EL (cell line): ENCODE measurements at places on chromosomes 7 and 10.

GRCh38 chr7:143416565-143417149, 8.0 kb upstream of the EPHA1 start:
- peak; percentile 53 for DNase-seq

GRCh38 chr7:2781636-2782035, 62.5 kb downstream of the GNA12 start:
- DNase-seq: no peak

DNA sequence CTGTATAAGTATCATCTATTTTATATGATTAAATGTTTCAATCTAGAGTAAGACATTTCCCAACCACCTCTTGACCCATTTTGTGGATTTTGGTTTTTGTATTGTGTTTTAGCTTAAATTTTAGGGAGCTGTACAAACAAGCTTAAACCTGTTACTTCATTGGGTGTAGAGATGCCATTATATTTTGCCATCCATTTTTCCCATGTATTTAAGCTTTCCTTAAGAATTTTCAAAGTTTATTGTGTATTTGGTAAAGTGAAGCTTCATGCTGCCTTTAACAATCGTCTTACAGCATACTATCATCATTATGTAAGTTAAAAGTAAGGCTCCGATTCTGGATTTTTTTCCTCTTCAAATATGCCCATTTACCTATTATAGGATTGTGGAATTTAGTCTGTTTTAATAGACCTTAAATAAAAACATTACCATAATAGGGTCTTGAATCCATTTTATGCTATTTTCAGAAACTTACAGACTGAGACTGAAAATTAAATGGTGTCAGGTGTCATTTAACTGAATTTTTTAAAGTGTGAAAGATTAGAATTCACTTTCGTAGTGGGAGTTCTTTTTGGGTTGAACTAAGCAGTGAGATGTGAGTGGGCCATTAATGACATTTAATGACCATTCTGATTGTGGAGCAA, 2.2 kb downstream of the KMT2E start:
- DNase-seq: no peak

DNA sequence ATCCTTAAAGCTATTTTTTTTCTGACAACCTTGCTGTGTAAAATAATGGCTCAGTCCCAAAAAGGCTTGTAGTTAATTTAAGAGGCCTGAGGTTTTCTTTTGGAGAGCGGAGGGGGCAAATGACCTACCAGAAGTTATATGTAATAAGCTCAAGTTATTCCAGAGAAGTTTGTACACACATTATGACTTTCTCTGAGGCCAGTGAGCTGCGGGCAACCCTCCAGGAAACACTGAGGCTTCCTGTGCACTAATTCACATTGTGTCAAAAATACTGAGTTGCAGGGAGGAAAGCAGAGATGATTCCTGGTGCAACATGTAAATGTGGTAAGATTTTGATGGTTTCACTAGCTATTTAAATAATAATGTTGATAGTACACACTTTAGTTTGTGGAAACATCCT, 188.6 kb downstream of the DIP2C start:
- no peak for DNase-seq

DNA sequence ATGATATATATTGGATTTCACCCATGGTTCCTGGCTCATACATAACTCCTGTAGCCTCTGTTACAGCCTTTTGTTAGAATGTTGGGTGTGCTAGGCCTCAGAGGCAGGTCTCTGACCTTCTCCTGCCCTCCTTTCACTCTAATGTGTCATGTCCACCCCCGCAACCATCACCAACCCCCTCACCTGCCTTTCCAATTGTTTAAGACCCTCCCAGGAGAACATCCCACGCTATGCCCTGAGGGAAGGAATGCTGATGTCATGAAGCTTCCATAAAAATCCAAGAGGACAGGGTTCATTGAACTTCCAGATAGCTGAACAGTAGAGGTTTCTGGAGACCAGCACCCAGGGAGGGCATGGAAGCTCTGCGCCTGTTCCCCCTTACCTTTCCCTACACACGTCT, 30.8 kb upstream of the C10orf67 start:
- DNase-seq: peak; percentile 35

DNA sequence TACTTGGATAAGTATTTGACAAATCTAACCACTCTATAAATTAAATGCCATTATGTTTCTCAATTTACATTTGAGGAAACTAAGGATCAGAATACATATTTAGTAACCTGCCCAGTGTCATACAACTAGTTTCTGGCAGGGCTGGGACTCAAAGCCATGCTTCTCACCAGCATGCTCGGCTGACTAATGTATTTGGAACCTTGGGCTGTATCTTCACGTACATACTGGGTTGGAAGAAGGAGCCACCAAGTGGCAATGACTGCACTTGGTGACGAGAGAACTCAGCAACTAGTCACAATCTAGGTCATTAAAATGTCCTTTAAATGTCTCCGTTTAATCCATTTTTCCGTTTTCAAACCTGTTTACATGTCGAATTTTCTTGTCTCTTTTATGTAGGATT, 42.9 kb downstream of the CHRM2 start:
- DNase-seq: peak; percentile 50

DNA sequence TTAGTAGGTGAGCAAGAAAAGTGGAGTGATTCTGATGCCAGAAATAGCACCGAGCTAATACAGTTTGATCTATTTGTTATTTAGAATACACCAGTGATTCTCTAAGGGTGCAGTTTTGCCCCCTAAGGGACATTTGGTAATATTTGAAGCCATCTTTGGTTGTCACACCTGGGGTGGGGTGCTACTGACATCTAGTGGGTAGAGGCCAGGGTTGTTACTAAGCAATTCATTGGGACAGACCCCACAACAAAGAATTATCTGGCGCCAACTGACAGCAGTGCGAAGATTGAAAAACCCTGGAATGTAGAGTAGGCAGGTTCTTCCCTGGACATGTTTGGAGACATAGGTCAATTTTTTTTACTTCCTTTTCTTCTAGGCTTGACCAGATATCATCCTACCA, 14.6 kb downstream of the PALS2 start:
- DNase-seq: peak; percentile 9

DNA sequence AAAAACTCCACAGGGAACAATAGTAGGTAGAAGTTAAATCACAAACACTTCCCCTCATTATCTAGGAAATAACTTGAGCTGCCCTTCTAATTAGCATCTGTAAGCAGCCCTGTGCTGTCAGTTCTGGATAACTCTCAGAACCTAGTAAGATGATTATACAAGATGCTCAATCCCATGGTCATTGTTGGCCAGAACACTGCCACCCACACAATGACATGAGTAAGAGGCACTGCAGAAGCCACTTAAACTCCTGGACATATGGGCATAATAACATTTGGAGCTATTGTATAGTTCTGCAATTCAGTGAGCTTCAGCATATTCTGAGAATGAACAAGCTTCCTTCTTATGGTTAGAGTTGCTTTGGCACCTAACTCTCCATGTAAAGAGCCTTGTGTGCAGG, 153.8 kb downstream of the PLPP4 start:
- no peak for DNase-seq

DNA sequence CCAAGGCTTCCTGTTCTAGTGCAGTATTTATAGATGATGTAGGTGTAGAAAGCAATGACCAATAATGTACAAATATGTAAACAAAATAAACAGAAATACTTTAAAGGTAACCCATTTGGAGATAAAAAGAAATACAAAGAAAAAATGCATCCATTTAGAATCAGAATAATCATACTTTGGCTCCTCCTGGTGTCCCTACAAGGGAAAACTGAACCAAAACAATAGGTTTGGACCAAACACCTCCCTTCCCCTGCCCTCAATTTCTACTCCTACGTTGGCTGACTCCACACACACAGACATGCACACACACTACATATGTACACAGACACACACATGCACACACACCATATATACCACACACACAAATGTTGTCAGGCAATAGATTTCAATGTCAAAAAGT, 36.0 kb downstream of the C10orf143 start:
- no peak for DNase-seq

DNA sequence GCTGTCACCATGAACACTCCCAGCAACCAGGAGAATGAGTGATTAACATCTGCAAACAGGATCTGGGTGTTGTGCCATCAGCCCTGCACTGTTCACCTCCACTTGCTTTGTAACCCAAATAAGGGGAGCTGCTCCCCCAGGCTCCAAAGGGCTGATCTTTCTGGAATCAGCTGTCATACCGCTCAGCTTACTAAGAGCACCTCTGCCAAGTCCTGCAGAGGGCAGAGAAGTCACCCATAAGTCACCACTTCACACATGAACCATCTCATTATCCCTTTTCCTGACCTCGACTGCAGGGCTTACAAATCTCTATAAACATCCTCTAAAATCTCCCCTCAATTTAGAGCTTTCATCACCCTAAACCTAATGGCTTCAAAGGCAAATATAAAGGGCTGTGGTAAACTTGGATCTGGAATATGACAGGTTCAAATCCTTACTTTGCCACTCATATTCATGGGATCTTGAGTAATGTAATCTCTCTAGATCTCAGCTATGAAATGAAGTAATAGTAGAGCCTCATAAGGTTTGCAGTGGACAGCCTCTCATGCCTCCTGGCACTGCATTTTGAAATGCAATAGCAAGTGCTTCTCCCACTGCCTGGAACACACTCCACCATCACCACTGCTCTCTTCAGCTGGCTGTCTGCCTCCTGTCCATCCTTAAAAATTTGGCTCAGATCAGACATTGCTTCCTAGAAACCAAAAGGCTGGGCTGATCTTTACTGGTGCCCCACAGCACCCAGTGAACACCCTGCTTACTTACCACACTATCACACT, 38.8 kb downstream of the ERLIN1 start:
- peak; percentile 11 for DNase-seq

DNA sequence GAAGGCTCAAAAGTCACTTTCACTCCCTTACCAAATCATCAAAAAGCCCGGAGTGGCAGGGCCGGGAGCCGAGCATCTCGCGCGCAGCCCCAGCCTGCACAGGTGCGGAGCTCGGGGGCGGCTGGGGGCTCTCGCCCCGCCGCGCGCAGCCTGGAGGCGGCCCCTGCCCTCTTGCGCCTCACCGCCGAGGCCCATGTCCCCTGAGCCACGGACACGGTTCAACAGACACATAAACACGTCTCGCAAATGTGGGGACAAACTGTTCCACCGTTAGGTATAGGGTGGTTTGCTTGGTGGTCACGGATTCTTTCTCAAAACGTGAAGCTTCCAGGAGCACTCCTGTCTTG, 700 bp downstream of the GSAP start:
- peak; percentile 14 for DNase-seq

- DNase-seq: no peak
Observed at GRCh38 chr7:25828468-25828867, 323.5 kb upstream of the NFE2L3 start.

- no peak for DNase-seq
Observed at GRCh38 chr10:129780198-129780597, 183.9 kb downstream of the EBF3 start.

DNA sequence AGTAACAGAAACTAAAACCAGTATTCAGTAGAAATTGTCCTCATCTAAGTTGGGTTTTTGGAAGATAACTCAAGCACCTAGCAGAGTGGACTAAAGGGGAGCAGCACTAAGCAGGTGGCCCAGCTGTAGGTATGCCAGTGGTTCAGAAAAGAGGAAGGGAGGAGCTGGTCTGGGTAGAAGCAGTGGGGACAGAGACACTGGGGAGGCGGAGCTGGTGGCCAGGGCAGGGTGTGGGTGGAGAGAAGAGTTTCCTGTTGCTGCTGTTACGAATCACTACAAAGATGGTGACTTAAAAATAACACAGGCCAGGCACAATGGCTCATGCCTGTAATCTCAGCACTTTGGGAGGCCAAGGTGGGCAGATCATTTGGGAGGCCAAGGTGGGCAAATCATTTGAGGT, 136.2 kb downstream of the WDR11 start:
- DNase-seq: no peak

GRCh38 chr7:94888551-94888950, 18.8 kb upstream of the PPP1R9A start:
- no peak for DNase-seq

DNA sequence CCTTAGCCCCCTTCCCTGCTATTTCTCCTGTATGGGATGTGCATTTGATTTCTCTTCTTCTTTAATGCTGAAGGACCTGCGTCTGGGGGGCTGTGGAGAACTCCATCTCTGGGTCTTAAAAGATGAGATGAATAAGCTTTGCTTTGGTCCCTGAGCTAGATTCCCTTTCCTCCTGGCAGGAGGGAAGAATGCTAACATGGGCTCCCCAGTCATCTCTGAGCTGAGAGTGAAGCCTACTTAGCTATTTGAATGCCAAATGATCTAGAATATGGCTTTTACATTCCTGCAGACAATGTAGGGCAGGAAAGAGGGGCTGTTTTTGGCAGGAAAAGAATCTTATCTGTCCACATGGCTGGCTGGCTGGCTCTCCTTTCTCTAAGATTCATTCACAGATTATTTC, 62.6 kb upstream of the EFCAB10 start:
- no peak for DNase-seq

DNA sequence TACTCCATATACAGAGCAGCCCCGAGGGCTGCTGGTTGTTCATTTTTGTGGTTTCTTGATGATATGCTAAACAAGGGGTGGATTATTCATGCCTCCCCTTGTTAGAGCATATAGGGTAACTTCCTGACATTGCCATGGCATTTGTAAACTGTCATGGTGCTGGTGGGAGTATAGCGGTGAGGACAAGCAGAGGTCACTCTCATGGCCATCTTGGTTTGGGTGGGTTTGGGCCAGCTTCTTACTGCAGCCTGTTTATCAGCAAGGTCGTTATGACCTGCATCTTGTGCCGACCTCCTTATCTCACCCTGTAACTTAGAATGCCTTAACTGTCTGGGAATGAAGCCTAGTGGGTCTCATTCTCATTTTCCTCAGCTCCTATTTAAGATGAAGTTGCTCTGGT, 31.3 kb downstream of the GNAT3 start:
- peak; percentile 39 for DNase-seq

DNA sequence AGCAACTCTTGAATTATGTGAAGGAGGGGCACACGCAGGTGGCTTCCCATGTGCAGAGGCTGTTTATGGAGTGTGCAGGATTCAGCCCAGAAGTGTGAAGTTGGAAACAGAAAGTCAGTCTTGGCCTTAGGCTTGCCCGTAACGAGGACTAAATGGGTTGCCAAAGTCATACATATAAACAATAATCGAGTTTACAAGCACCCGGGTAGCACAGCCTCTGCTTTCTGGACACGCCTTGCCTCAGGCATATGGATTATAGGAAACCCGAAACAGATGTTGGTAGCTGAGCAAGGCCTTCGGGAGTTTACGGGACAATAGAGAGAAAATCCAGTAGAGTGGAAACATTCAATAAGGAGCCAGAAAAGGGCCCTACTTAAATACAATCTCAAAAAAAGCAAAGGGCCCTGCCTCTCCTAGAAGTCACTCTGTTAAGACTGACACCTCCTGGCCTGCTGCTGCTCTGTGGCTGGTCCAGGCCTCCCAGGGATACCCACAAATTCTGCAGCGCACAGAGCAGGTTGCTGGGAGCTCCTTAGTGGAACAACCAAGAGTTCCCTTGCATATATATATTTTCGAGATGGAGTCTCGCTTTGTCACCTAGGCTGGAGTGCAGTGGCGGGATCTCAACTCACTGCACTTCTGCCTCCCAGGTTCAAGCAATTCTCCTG, 48.5 kb downstream of the SMKR1 start:
- DNase-seq: peak; percentile 13

- no peak for DNase-seq
Observed at GRCh38 chr10:33106767-33107166, 148.7 kb upstream of the ITGB1 start.

- DNase-seq: no peak
Observed at GRCh38 chr10:26804418-26805393, 56.1 kb downstream of the ABI1 start.

GRCh38 chr7:72394016-72394415, 18.1 kb downstream of the CALN1 start:
- no peak for DNase-seq
